ENCODE measurements at places on chromosomes 2 and 18.

DNA sequence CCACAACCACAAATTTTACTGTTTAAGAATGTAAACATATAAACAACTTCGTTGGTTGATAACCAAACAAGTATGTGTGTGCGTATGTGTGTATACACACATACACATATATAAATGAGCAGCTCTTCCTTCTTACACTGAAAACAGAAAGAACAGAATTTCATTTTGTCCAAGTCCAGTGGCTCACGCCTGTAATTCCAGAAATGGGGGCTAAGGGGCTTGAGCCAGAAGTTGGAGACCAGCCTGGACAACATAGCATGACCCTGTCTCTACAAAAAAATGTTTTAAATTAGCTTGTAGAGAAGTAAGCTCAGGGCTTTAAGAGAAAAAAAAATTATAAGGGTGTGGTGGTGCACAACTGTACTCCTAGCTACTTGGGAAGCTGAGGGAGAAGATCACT, 12.3 kb downstream of the NCKAP1 start:
- DNase-seq, result no peak

DNA sequence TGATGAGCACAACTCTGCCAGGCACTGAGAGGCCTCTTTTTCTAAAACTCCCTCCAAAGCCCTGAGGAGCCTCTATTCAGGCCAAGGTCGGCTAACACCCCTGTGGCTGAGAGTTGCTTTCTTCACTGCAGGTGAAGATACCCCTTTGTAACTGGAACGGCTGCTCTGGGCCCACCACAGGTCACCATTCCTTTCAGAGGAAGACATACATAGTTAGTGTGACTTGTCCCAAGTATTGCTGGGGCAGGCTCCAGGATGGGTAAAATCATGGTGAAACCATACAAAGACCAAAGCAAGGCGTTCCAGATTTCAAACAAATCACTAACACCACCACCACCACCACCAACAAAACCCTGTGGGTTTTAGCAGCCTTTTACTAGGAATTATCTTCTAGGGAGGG, 36.8 kb downstream of the CHST10 start:
- DNase-seq, result no peak

DNA sequence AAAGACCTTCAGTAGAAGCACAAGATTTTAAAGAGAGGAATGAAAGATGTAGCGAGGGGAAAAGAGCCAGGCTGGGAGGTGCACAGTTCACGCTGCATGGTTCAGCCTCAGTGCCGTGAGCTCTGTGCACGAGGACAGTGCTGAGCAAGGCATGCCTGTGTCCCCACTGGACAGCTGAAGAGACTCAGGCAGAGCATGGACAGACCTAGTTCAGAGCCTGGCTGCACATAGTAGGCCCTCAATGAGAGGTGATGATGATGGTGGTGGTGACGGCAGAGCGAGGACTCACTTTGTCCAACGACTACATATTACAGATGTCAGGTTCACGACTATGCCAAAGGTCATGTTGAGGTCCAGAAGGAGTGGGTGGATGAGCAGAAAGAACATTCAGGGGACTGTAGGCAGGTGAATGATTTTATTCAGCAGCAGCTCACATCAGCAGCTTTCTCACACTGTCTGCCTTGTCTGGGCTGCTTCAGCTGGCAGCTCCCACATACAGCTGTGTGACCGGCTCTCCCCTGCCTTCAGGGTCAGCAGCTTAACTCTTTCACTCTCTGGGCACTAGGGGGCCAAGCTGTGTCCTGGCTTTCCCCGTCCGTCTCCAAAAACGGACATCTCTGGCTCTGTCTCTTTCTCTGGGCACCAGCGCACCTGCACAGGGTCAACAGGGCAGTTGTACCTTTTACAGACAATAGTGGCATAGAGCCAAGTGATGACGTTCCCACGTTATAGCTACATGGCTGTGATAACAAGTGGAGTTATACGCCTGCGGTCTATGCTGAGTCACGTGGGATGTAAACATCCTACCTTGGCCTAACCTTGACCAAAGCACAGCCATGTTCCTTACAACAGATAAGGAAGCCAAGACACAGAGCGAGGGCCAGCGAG, 128.8 kb upstream of the MSH6 start:
- DNase-seq, result peak; percentile 49

- DNase-seq, result no peak
Observed at GRCh38 chr2:73021371-73022010, 50.0 kb downstream of the SFXN5 start.

- peak; percentile 33 for DNase-seq
Observed at GRCh38 chr18:59606193-59607077, 90.8 kb downstream of the CCBE1 start.

DNA sequence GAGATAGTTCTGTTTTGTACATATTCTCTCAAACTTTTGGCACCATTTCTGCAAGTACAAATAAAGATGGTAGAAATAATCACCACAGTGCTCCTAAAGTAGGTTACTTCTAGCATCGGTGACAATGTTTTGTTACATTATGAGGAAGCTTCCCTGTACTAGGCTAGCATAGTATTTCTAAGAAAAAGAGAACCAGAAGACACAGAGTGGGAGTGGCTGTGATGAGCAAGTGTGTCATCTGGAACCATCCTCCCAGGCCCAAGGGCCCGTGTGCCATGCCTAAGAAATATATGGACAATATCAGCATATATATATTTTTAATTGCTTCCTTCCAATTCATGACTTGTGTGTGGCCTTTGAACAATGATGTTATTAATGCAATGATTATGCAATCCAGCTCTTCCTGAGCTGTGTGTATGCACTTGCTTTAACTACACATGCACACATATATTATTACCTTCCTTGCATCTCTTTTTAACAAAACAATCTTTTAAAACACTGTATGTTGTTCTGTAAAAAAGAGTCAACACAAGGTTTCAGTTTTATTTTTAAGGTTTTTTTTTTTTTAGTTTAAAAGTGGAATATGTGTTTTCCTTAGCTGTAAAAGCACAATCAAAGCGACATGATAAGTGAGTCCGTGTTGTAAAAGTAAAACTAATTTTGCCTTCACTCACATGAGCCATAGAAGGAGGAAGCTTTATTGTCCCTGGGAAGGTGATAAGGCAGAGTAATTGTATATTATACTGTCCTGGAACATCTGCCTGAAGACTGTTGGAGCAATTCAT, 303.9 kb downstream of the ZNF407 start:
- peak; percentile 8 for DNase-seq

DNA sequence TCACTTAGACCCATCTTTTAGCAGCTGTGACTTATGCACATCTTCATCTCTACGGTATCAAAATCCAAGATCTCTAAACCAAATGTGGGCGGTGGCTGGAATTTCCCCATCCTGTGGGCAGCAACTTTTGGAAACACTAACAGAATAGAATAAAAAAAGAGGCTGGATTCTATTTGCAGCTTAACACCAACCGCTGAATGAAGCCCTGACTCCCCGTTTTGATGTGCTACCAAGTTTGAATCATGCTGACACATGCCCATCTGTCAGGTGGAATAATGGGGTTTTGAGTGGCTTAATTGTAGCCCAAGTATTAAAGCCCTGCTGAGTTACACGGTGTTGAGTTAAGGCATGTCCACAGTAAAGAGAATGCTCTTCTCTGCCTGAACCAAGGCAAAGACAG, 165.2 kb downstream of the MTCL1 start:
- DNase-seq, result no peak

GRCh38 chr2:73855526-73855925, 26.8 kb downstream of the STAMBP start:
- DNase-seq, result no peak

GRCh38 chr2:108165729-108166128, 74.0 kb upstream of the SULT1C3 start:
- no peak for DNase-seq

DNA sequence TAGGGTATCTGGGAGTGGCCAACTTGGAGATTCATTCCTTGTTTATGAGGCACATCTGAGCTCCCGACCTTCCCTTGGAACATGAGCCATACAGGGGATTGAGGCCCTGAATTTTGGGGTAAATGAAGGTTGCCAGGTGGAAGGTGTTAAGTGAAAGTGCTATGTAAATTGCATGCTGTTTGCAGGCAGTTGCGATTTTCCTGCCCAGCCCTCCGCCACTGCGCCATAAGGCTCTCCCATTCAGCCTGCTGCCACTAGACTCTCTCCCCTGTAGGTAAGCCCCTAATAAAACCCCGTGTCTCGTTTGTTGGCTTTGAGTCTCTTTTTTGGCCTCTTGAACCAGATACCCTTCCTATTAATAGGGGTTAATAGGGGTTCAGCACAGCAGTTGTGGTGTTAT, 33.8 kb downstream of the PCARE start:
- DNase-seq, result no peak

DNA sequence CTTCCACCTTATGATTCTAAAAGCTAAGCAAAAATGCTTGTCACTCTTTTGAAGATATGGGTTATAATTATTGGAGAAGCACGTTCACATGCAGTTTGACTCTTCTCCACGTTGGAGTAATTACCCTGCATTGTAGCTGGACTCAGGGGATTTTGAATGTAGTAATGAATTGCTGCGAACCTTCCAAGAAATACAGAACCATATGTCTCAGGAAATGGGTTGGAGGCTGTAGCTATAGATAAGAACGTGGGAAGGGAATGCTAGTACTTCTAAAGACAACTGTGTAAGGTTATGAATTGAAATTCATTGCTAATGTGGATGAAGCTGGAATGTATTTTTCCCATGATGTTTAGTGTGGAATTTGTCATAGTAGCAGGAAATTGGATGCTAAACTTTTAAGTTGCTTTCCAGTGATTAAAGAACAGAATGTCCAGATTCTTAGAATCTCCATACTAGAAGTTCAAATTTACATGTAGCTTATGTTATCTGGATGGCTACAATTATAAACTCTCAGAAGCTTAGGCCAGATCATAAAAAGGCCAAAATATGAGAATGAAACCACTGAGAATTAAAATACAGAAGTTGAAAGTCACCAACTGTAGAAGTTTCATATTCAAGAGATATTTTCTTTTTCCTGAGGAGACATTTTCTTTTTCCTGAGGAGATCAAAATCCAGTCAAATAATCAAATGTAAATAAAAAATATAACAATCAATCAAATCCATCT, 27.3 kb upstream of the SPOPL start:
- DNase-seq, result peak; percentile 89

GRCh38 chr18:60372596-60372995, at the start of gene MC4R:
Gene MC4R (minus strand): TSS chr18:60372775. CDS start chr18:60372349, 426 bp downstream.
- DNase-seq, result peak; percentile 31

- DNase-seq, result no peak
Observed at GRCh38 chr2:233795735-233796171, 17.6 kb downstream of the MROH2A start.

GRCh38 chr18:67159662-67160061, 356.9 kb downstream of the DSEL start:
- no peak for DNase-seq

DNA sequence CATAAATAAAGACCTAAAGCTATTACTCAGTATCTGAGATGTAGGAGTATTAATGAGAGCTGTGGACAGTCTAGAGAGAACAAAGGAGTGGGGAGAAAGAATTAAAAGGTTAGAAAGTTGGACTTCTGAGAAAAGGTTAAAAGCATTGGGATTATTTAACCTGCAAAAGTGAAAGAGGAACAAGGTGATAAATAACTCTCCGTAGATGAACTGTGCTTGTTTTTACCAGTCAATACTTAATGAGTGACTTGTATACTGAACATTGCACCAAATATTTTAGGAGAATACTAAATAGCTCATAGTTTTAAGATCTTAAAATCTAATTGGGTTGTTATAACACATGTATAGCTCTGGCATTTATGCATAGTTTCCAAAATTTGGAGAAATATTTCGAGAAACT, 137.5 kb downstream of the GPD2 start:
- no peak for DNase-seq

DNA sequence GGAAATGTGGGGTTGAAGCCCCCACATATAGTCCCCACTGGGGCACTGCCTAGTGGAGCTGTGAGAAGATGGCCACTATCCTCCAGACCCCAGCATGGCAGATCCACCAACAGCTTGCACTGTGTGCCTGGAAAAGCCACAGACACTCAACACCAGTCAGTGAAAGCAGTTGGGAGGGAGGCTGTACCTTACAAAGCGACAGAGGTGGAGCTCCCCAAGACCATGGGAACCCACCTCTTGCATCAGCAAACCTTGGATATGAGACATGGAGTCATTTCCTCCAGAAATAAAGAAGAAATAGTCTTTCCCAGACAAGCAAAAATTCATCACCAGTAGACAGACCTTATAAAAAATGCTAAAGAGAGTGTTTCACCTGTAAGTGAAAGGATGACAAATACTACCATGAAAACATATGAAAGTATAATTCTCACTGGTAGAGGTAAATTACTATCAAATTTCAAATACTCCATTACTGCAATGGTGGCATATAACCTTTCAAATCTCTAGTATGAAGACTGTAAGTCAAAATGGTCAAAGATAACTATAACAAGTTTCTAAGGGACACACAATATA, 152.6 kb upstream of the EPHA4 start:
- no peak for DNase-seq

- DNase-seq, result no peak
Observed at GRCh38 chr2:177211576-177212105, 953 bp upstream of the HNRNPA3 start.

- DNase-seq, result no peak
Observed at GRCh38 chr2:5387406-5387805, 304.8 kb upstream of the SOX11 start.

- peak; percentile 39 for DNase-seq
Observed at GRCh38 chr2:238289574-238289973, 1.2 kb upstream of the PER2 start.

DNA sequence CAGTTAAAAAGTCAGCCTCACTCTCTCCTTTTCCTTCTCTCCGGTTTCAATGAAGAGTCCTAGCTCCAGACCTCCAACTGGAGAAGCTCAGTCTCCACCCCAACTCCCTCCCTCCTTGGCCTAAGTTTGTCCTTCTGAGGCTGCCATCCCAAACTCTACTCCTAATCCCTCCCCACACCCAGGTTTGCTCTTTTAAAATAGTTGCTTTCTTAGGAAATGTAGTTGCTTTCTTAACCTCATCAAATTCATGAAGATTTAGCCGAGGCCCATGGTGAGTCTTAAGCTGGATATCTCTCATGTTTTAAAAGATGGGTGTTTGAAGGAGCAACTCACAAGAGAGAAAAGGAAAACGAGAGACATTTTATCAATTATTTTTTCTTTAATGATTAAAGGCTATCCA, 937 bp upstream of the LANCL1 start:
- DNase-seq, result peak; percentile 58

DNA sequence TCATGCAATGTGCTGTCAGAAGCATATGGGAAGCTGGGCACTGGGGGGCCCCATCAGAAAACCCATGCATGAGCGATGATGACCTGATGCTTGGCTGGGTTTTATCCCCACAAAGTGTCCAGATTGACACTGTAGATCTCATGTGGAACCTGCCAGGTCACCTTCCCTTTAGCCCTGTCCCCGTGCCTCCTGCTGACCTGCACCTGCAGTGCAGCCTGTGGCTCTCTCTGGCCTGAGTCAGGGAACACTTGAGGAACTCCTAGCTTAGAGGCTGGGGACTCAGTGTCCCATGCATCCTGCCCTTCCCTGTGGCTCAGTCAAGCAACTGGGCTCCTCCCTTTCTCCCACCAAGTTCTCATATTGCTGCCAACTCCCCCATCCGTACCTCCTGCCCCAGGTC, 57.7 kb downstream of the PDCL3 start:
- DNase-seq, result no peak

GRCh38 chr18:27520401-27520800, 335.3 kb upstream of the CHST9 start:
- no peak for DNase-seq

GRCh38 chr2:208531361-208531760, 124.8 kb downstream of the PTH2R start:
- no peak for DNase-seq
